ENCODE measurements at places on chromosomes 3 and 15. TPM values are rescaled to one million over a fixed set of nuclear protein-coding genes. Genes with fewer than 3 reads are reported as not detected.
A peak's percentile ranks its signal among the peaks of the same experiment; 100 is the strongest.

The LRRC2 gene
- total RNA-seq, result not detected

The ECE2 gene
- total RNA-seq, result not detected

DNA sequence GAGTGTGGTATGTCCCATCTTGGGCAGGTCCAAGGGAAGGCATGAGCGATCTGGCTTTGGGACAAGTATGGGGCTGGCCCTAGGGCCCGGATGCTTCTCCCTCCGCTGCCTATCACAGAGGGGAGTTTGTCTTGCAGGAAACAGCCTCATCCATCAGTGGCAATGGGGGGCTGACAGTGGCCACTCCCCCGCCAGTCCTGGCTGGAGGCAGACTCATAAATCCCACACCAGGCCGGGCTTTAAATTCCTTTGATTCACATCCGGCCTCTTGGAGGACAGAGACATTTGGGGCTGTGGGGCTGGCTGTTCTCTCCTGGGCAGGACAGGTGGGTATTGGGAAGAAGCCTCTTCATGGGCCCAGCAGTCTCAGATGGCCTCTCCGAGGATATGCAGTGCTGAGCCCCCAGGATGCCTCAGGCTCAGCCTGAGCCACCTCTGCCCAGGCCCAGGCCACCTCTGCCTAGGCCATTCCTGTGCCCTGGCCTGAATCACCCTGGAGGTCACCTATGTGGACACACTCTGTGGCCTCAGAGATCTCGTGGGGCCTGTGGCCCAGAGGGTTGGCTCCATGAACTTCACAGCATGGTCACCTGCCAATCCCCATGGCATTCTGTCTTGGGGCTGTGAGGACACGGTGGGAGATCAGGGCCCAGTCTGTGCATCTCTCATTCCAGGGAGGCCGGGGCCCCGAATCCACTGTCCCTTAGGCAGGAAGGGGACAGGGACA lies 84.2 kb upstream of the GOLGA6L4 start:
- no peaks in the 10 kb centered on the region for H3K27me3 ChIP-seq
- no peaks in the 10 kb centered on the region for H3K4me1 ChIP-seq
- no peak for DNase-seq
- H3K36me3 ChIP-seq, result no peaks in the 10 kb centered on the region
- H3K4me3 ChIP-seq, result no peak overlapping the region

GRCh38 chr3:127560051-127560787 lies 30.3 kb downstream of the TPRA1 start:
- H3K4me1 ChIP-seq, result no peaks in the 10 kb centered on the region
- H3K27me3 ChIP-seq, result 0 out of 2 replicates have a peak, but pooled peaks cover 2% of the 10 kb centered on the region
- no peak for DNase-seq
- no peaks in the 10 kb centered on the region for H3K36me3 ChIP-seq

DNA sequence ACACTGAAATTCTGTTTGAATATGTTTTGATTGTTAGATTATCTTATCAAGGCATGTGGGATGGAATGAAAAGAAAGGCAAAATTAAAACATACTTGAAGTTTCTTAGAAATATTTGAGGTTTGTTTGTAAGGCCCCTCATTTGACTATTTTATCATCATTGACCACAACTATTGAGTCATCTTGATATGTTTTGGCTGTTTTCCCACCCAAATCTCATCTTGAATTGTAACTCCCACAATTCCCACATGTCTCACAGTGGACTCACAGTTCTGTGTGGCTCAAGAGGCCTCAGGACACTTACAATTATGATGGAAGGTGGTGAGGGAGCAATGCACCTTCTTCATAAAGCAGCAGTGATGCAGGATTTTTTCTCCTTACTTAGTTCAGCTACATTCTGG lies 917.1 kb downstream of the PLOD2 start:
- H3K4me3 ChIP-seq, result no peak overlapping the region
- no peaks in the 10 kb centered on the region for H3K36me3 ChIP-seq
- DNase-seq, result no peak
- no peak overlapping the region for H3K27ac ChIP-seq
- no peaks in the 10 kb centered on the region for H3K27me3 ChIP-seq

GRCh38 chr15:90234096-90234988 lies at the start of gene GDPGP1:
Gene GDPGP1, plus strand, starts transcription at chr15:90234209. Its CDS starts 6,700 bp downstream, at chr15:90240909.
- no peak for DNase-seq
- H3K4me3 ChIP-seq, result peak within 1 kb of the TSS; percentile 75
- H3K36me3 ChIP-seq, result no peaks in the 10 kb centered on the region
- no peaks in the 10 kb centered on the region for H3K27me3 ChIP-seq

DNA sequence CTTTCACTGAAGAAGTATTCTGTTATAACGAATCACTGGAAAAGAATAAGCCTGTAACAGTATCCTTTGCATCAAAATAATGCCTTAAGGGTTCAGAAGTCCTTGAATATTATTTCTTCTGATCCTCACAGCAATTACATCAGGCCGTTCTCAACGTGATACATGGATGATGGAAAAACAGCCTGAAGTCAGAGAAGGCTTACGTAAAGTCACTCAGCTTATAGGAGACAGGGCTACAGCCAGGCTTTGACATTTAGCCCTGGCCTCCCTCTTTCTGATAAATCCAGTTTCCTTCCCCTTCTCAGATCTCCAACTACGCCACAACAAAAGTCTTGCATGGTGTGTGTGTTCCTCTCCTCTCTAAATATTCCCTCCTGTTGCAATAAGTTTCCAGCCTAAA lies 131.9 kb downstream of the ANO10 start:
- DNase-seq, result no peak
- no peaks in the 10 kb centered on the region for H3K36me3 ChIP-seq
- H3K4me3 ChIP-seq, result no peak overlapping the region
- H3K27ac ChIP-seq, result no peak overlapping the region
- no peaks in the 10 kb centered on the region for H3K27me3 ChIP-seq

DNA sequence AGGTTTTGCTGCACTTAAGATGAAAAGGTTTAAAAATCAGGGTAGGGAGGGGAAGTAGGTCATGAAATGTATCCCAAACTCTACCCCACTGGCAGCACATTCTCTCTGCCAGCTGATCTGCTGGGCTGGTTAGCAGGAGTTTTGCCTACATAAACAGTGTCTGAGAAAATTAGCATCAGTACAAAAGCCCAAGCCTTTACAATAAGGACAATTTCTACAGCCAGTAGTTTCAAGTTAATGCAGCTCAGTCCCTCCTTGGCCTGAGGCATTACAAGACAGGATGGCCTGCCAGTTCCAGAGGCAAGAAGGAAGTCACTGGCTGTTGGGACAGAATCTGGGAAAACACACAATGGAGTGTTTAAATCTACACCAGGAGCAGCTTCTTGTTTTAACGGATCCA lies 32.8 kb downstream of the NCEH1 start:
- peak overlapping the region; percentile 42 for H3K4me3 ChIP-seq
- H3K4me1 ChIP-seq, result peaks cover 29% of the 10 kb centered on the region
- H3K27me3 ChIP-seq, result no peaks in the 10 kb centered on the region
- no peaks in the 10 kb centered on the region for H3K36me3 ChIP-seq
- H3K27ac ChIP-seq, result peak overlapping the region; percentile 72
- DNase-seq, result no peak

GRCh38 chr3:131454501-131454900 lies 48.3 kb downstream of the MRPL3 start:
- H3K27me3 ChIP-seq, result no peaks in the 10 kb centered on the region
- no peaks in the 10 kb centered on the region for H3K4me1 ChIP-seq
- H3K4me3 ChIP-seq, result no peak overlapping the region
- H3K36me3 ChIP-seq, result no peaks in the 10 kb centered on the region
- no peak for DNase-seq

GRCh38 chr3:86794361-86795065 lies 196.4 kb downstream of the VGLL3 start:
- no peak overlapping the region for H3K27ac ChIP-seq
- no peak overlapping the region for H3K4me3 ChIP-seq
- no peaks in the 10 kb centered on the region for H3K4me1 ChIP-seq
- H3K36me3 ChIP-seq, result no peaks in the 10 kb centered on the region
- no peaks in the 10 kb centered on the region for H3K27me3 ChIP-seq

DNA sequence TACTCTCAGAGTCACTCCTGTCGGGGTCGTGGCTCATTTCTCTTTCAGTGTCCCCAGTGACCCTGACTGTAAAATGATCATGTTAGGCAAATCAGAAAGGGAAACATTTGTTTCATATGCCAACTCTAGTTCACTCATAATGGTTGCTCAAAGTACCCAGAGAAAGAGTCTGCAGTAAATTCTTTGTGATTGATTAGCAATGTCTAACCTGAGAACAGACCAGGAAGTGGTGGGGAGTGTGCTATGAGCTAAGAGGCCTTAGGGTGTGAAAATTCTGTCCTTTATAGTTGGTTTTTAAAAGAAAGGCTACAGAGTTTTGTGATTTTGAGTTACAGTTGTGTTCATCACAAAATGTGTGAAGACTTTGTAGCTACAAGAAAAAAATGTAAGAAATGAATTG lies 108.9 kb downstream of the EDEM1 start:
- H3K4me3 ChIP-seq, result no peak overlapping the region
- no peaks in the 10 kb centered on the region for H3K4me1 ChIP-seq
- no peak overlapping the region for H3K27ac ChIP-seq
- H3K36me3 ChIP-seq, result no peaks in the 10 kb centered on the region
- no peaks in the 10 kb centered on the region for H3K27me3 ChIP-seq

GRCh38 chr3:67940210-67940952 lies 286.0 kb upstream of the SUCLG2 start:
- no peak for DNase-seq
- no peak overlapping the region for H3K27ac ChIP-seq
- H3K36me3 ChIP-seq, result no peaks in the 10 kb centered on the region
- no peak overlapping the region for H3K4me3 ChIP-seq
- H3K27me3 ChIP-seq, result no peaks in the 10 kb centered on the region
